Dermis blood vessel endothelial cell (primary cell): ENCODE measurements at places on chromosomes 6 and 20. TPM values are rescaled to one million over a fixed set of nuclear protein-coding genes. Genes with fewer than 3 reads are reported as not detected.

Gene MMP24
- 0.68 and 0.88 TPM in 2 replicates for total RNA-seq

Gene GPLD1
- total RNA-seq: 0.05 and 0.17 TPM in 2 replicates

Gene SRMS
- not detected in 2 replicates for total RNA-seq

Gene UBD
- total RNA-seq: 5.8 and 82.4 TPM in 2 replicates

Gene MAD2L1BP
- 38.5 and 51.9 TPM in 2 replicates for total RNA-seq

Gene MAS1
- not detected in 2 replicates for total RNA-seq

Gene FAM217A
- total RNA-seq: not detected in 2 replicates

Gene DST
- 199 and 265 TPM in 2 replicates for total RNA-seq

Gene OVOL2
- not detected in 2 replicates for total RNA-seq

Gene GGTLC1
- not detected in 2 replicates for total RNA-seq

Gene RAET1G
- total RNA-seq: not detected in 2 replicates

Gene MDFI
- total RNA-seq: 34.0 and 37.8 TPM in 2 replicates

Gene MYB
- 0.17 and 0.19 TPM in 2 replicates for total RNA-seq

Gene TRIM15
- total RNA-seq: not detected in 2 replicates
